ENCODE measurements at places on chromosomes 2 and 18. TPM values are rescaled to one million over a fixed set of nuclear protein-coding genes. Genes with fewer than 3 reads are reported as not detected.

DNA sequence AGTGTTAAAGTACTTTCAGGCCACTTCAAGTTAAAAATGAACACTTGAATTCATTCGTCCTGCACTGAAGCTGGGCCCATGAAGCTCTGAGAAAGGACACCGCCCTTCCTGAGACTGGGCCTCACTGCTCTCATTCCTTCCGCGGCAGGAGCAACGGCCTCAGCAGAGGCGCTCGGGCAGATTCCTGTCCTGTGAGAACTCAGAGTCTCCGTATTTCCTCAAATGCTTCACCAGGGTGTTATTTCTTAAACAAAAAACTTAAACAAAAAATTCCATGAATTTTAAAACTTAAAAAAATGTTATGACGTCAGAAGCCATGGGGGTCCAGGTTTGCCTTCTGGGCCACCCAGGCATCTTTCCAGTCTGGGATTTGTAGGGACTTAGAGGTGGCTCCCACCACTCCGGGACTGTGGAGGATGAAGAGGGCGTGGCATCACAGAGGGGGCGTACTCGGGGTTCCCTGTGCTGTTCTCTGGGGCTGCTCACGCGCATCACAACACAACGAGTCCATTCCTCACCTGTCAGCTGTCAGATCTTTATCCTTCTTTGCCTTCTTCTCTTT lies 115.9 kb upstream of the ASB18 start:
- no peak for DNase-seq

DNA sequence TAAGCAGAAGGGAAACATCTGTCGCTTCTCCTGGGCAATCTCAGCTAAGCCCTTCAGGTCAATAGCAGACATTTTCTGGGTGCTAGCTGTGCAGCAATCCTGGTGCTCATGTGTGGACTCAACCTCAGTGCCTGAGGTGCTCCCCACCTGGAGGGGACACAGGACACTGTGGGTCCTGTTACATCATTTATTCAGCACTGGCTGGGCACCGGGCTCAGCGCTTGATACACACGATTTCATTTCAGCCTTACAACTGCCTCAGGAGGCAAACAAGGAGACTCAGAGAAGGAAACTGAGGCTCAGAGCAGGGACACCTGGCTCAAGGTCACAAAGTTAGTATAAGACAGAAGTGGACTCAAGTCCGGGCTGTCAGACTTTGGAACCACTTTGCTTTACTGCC lies 46.7 kb downstream of the MARCO start:
- DNase-seq = no peak

GRCh38 chr2:216416571-216417307 lies 4.5 kb downstream of the SMARCAL1 start:
- no peak for DNase-seq

- no peak for DNase-seq
Measured at GRCh38 chr2:182047544-182047943, 61.9 kb downstream of the PPP1R1C start.

- no peak for DNase-seq
Measured at GRCh38 chr2:201059961-201060755, 11.3 kb downstream of the HYCC2 start.

TXNL4A gene
- total RNA-seq = 114 TPM

FAM228B gene
- 45.2 TPM for total RNA-seq

IGFBP5 gene
- 88.5 TPM for total RNA-seq

RGPD4 gene
- not detected for total RNA-seq

CEP76 gene
- 3.9 TPM for total RNA-seq

ITGAV gene
- total RNA-seq = 140 TPM

Measured in left cardiac atrium (tissue), 4 donors.